IMR-90 (cell line): ENCODE measurements at places on chromosomes 4 and X. TPM values are rescaled to one million over a fixed set of nuclear protein-coding genes. Genes with fewer than 3 reads are reported as not detected.

DNA sequence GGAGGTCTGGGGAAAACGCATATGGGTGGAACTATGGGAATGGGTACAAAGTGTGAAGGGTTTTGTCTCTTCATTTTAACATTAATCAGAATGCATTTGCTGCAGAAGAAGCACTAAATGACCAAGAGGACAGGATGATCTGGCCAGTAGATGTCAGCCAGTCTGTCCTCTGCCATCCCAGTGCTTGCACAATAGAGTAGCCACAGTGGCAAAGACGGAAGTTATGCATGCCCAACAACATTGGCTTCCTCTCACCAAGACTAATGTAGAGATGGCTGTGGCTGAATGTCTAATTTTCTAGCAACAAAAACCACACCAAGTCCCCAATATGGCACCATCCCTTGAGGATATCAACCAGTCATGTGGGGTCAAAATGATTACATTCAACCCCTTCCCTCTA lies 45.0 kb upstream of the ARHGEF6 start:
- no peaks in the 10 kb centered on the region for H3K36me3 ChIP-seq
- no peak overlapping the region for H3K4me3 ChIP-seq
- no peak for DNase-seq
- H3K27ac ChIP-seq: no peak overlapping the region
- H3K27me3 ChIP-seq: no peaks in the 10 kb centered on the region
- H3K4me1 ChIP-seq: peaks cover 4% of the 10 kb centered on the region; the same call in 1 of the 2 replicates

GRCh38 chr4:40502934-40503333 lies 126.7 kb downstream of the RBM47 start:
- no peak overlapping the region for H3K27ac ChIP-seq
- no peak overlapping the region for H3K4me3 ChIP-seq
- no peaks in the 10 kb centered on the region for H3K27me3 ChIP-seq
- H3K36me3 ChIP-seq: no peaks in the 10 kb centered on the region
- H3K4me1 ChIP-seq: peaks cover 4% of the 10 kb centered on the region; the same call in 1 of the 2 replicates
- DNase-seq: peak; percentile 9

DNA sequence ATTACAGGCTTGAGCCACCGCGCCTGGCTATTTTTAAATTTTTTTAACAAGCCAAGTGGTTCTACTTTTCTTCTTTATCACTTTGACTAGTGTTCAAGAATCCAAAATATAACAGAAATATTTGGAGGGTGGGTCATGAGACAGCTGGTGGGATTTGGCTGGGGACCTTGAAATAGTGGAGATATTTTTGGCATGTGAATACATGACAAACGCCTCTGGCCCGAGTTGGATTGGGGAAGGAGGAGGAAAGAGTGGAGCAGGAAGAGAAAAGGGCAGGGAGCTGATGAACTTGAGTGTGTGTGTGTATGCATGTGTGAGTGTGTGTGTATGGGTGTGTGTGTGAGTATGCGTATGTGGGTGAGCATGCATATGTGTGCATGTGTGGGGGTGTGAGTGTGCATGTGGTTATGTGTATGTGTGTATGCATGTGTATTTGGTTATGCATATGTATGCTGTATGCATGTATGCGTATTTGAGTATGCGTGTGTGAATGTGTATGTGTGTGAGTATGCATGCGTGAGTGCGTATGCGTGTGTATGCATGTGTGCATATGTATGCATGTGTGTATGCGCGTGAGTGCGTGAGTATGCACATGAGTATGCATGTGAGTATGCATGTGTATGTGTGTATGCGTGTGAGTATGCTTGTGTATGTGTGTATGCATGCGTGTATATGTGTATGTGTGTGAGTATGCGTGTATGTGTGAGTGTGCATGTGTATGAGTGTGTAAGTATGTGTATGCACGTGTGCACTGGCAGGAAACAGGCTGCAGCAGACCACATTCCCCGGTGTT lies 49.6 kb downstream of the JADE1 start:
- peaks cover 33% of the 10 kb centered on the region for H3K4me1 ChIP-seq
- H3K4me3 ChIP-seq: no peak overlapping the region
- DNase-seq: peak; percentile 91
- H3K36me3 ChIP-seq: peaks cover 56% of the 10 kb centered on the region

DNA sequence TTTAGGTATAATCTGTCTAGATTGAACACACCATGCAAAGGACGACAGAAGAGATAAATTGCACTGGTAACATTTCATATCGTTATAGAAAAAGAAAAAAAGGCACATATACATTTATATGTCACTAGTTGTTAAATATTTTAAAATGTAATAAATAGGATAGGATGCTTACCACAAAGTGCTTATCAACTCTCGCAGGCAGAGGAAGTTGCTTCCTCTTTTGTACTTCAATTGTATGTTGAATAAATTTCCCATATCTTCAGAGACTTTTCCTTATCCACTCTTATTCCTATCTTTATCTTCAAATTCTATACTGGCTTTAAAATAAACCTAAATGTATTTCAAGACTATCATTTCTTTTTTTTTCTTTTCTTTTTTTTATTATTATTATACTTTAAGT lies 163.3 kb upstream of the SPOCK3 start:
- no peak for DNase-seq
- no peak overlapping the region for H3K4me3 ChIP-seq
- H3K36me3 ChIP-seq: no peaks in the 10 kb centered on the region
- no peak overlapping the region for H3K27ac ChIP-seq
- H3K4me1 ChIP-seq: no peaks in the 10 kb centered on the region

DNA sequence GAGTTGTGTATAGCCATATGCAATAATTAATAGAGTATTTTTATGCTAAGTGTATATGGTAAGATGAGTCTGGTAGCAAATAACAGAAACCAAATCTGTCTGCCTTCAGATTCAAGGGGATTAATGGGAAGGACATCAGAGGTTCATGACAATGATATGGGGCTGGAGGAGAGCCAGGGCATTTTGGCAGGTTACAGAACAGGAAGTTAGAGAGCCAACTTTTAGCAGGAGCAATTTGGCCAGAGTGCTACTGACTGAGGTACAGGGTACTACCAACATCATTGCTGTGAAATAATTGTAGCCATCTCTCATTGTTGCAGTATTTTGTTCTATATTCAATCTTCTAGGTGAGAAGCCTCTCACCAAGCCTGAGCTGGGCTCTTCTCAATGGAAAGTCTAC lies 210.9 kb upstream of the FAM47A start:
- H3K4me3 ChIP-seq: no peak overlapping the region
- no peaks in the 10 kb centered on the region for H3K36me3 ChIP-seq
- H3K4me1 ChIP-seq: no peaks in the 10 kb centered on the region
- no peak for DNase-seq
- H3K27ac ChIP-seq: no peak overlapping the region

DNA sequence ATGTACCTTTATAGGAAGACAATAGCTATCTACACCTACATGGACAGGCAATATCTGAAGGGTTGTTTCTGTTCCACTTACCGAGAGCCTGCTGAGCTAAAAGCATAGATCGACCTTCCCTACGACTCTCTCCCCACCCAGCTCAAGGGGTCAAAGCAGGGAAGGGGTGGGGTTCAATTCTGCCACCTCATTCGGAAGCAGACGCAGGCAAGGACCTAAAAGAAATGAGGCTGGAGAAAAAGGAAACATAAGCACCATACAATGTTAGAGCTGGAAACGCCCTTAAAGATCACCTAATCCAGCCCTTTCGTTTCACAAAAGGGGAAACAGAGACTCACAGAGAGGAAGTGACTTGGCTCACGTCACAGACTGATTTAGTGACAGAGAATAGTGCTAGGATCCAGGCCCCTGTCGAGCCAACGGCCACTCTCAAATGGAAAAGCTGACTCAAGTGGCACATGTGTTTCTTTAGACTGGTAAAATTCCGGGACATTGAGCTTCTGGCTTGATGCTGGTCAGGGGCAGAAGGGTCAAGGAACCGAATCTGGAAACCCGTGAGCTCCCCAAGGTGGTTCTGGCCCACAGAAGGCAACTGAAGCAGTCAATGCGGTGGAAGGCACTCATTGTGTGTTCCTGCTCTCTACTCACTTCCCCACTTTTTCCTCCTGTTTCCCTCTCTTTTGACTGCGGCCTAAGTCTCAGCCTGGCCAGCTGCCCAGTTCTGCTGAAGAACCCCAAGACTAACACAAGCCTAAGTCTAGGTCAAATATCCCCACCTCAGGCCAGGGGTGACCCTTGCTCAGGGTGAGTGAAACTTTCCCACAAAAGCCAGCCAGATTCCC lies 7.5 kb downstream of the SEPTIN6 start:
- no peak for DNase-seq
- H3K36me3 ChIP-seq: no peaks in the 10 kb centered on the region
- H3K4me1 ChIP-seq: peaks cover 5% of the 10 kb centered on the region; the same call in 1 of the 2 replicates

- H3K4me1 ChIP-seq: peaks cover 6% of the 10 kb centered on the region
- no peak overlapping the region for H3K4me3 ChIP-seq
- no peaks in the 10 kb centered on the region for H3K36me3 ChIP-seq
- peaks cover under 1% of the 10 kb centered on the region; the same call in 1 of the 2 replicates for H3K27me3 ChIP-seq
These were observed 8.8 kb upstream of the BEX3 start for GRCh38 chrX:103367502-103367901.

DNA sequence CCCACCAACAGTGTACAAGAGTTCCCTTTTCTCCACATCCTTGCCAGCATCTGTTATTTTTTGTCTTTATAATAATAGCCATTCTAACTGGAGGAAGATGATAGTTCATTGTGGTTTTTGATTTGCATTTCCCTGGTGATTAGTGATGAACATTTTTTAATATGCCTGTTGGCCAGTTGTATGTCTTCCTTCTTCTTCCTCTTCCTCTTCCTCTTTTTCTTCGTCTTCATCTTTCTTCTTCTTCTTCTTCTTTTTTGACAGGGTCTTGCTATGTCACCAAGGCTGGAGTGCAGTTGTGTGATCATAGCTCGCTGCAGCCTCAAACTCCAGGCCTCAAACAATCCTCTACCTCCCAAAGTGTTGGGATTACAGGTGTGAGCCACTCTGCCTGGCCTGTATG lies 87.4 kb downstream of the CCDC160 start:
- no peak overlapping the region for H3K4me3 ChIP-seq
- H3K36me3 ChIP-seq: no peaks in the 10 kb centered on the region
- no peak overlapping the region for H3K27ac ChIP-seq
- H3K4me1 ChIP-seq: no peaks in the 10 kb centered on the region
- no peak for DNase-seq

REELD1 gene
- total RNA-seq: not detected in 2 replicates

DNA sequence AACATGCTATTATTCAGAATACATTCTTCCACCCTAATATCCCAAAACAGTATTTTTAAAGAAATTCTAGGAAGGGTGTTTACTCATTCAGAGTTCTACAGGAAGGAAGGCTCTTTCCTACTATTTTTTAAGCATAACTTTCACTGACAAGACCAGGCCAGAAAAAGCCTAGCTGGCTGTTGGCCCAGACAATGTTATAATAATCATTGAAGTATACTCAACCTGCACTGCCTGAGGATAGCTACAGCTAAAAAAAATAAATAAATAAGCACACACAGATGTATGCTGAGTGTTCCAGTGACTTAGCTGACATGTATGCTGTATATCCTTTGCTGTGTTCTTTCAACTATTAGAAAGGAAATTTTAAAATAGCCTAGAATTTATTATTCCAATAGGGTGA lies 145.8 kb upstream of the SPRY1 start:
- peak; percentile 93 for DNase-seq
- H3K4me3 ChIP-seq: no peak overlapping the region
- H3K27me3 ChIP-seq: no peaks in the 10 kb centered on the region

DNA sequence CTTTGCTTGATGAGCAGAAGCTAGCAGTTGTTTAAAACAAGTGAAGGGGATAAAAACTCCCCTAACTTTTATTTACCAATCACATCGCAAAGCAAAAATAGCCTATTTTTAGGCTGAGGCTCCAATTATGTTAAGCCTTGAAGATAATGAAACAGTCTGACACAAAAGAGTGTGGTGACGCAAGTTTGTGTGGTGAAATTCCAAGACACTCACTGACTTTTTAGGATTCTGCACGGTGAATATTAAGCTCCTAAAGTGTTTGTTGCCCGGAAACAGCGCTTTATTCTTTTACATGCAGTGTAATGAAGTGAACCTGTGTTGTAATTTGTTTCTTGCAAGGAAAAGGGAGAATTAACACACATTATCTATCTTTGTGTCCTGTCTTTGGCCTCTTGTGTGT lies 74.8 kb downstream of the POLA1 start:
- H3K4me1 ChIP-seq: no peaks in the 10 kb centered on the region
- H3K4me3 ChIP-seq: no peak overlapping the region
- no peaks in the 10 kb centered on the region for H3K36me3 ChIP-seq
- no peak overlapping the region for H3K27ac ChIP-seq
- no peak for DNase-seq

DNA sequence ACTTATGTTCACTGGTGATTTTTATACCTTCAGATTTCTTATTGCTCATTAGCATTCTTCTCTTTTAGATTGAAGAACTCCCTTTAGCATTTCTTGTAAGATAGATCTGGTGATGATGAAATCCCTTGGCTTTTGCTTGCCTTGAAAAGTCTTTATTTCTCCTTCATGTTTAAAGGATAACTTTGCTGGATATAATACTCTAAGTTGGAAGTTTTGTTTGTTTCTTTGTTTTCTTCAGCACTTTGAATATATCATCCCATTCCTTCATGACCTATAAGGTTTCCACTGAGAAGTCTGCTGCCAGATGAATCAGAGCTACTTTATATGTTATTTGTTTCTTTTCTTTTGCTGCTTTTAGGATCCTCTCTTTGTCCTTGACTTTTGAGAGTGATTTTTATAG lies 18.5 kb downstream of the CC2D2A start:
- H3K27me3 ChIP-seq: no peaks in the 10 kb centered on the region
- H3K4me3 ChIP-seq: no peak overlapping the region
- H3K36me3 ChIP-seq: peaks cover 4% of the 10 kb centered on the region; the same call in 1 of the 2 replicates
- peaks cover 5% of the 10 kb centered on the region; the same call in 1 of the 2 replicates for H3K4me1 ChIP-seq
- DNase-seq: peak; percentile 17
- no peak overlapping the region; the same call in 1 of the 2 replicates for H3K27ac ChIP-seq

SLC7A11 gene
- 24.7 and 35.6 TPM in 2 replicates for total RNA-seq

GRCh38 chr4:6375620-6376295 lies 96.7 kb downstream of the PPP2R2C start:
- H3K4me3 ChIP-seq: no peak overlapping the region
- no peak for DNase-seq
- no peak overlapping the region for H3K27ac ChIP-seq
- H3K36me3 ChIP-seq: no peaks in the 10 kb centered on the region
- H3K4me1 ChIP-seq: no peaks in the 10 kb centered on the region

DNA sequence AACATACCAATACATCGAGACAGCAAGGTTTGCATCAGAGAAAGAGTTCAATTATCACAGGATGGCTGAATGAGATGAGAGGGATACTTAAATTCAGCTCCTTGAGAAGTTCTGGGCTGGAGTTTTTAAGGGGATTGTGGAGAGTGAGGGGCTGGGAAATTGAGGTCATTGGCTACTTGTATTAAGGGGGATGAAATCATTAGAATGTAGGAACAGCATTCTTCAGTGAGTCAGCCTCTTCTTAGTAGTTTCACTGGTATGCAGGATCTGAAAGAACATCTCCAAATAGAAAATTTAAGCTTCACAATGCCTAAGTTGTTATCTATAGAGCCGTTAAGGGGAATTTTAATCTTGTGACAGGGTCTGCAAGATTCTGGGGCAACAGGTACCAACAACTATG lies 211.6 kb upstream of the TAPT1 start:
- no peaks in the 10 kb centered on the region for H3K36me3 ChIP-seq
- no peak overlapping the region for H3K27ac ChIP-seq
- H3K27me3 ChIP-seq: peaks cover 2% of the 10 kb centered on the region
- H3K4me1 ChIP-seq: peaks cover 3% of the 10 kb centered on the region; the same call in 1 of the 2 replicates

- peak overlapping the region; percentile 37 for H3K4me3 ChIP-seq
- H3K36me3 ChIP-seq: peaks cover 24% of the 10 kb centered on the region
- DNase-seq: peak; percentile 94
- H3K27me3 ChIP-seq: no peaks in the 10 kb centered on the region
- peak overlapping the region; percentile 71 for H3K27ac ChIP-seq
These were observed 19.7 kb downstream of the MAEA start for GRCh38 chr4:1309261-1310010.

- H3K36me3 ChIP-seq: no peaks in the 10 kb centered on the region
- peaks cover 13% of the 10 kb centered on the region for H3K4me1 ChIP-seq
- no peak for DNase-seq
- H3K27me3 ChIP-seq: no peaks in the 10 kb centered on the region
- H3K4me3 ChIP-seq: no peak overlapping the region
- H3K27ac ChIP-seq: no peak overlapping the region; the same call in 1 of the 2 replicates
These were observed 30.5 kb upstream of the RBPJ start for GRCh38 chr4:26290321-26290720.

ARSJ gene
- 126 and 143 TPM in 2 replicates for total RNA-seq
